ENCODE measurements at places on chromosomes 4 and X.
A peak's percentile ranks its signal among the peaks of the same experiment; 100 is the strongest.

DNA sequence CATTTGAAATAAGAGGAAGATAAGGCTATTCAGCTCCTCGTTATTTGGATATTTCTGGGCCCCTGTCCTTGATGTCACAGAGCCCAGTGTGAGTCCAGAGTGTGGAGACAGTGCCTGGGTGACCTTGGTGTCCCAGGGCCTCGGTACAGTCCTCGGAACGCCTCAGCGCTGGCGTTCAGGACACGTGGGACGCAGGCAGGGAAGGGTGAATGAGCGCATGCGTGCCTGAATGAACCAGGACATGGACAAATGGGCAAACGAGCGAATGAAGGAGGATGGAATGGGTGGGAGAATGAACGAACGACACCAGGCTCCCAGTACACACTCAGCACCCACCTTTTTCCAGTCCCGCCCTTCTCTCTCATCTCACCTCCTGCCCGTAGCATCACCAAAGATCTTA, 44.2 kb downstream of the EVC start:
- DNase-seq: no peak

GRCh38 chr4:148118633-148119032, 323.6 kb downstream of the NR3C2 start:
- no peak for DNase-seq

GRCh38 chrX:23792861-23793553, 10.0 kb downstream of the SAT1 start:
- DNase-seq: no peak

DNA sequence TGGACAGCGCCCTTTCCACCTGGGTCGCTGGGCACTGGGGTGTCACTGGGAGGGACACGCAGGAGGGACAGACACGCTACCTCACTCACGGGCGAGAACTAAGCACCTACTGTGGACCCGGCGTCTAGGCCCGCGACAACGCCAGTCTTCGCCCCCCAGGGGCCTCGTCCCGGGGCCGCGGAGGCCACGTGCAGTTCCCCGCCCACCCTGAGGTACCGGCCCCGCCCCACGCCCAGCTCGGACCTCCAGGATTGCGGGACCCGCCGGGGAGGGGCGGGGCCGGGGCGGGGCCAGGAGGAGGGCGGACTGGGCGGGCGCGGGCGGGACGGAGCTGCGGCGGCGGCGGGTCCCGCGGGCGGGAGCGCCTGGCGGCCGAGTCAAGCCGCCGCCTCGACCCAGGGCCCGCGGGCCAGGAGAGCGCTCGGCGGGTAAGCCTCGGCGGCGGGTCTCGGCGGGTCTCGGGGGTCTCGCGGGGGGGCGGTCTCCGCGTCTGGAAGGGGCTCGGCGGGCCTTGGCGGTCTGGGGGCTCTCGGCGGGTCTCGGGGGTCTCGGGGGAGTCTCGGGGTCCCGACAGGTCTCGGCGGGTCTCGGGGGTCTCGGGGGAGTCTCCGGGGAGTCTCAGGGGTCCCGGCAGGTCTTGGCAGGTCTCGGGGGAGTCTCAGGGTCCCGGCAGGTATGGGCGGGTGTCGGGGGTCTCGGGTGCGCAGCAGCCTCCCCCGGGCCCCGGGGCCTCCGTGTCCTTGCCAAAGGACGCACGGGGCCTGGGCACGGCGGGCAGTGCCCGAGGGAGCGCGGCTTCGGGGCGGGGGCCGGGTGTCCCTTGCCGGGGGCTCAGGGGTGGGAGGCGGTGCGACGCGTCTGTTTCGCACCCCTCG, at the start of gene SH3BP2:
Gene SH3BP2, plus strand, starts transcription at position 375 of the 875 bp plus-strand sequence. CDS start 27,533 bp downstream, outside the sequence.
- peak; percentile 29 for DNase-seq

- DNase-seq: no peak
These were observed 166.2 kb downstream of the WDFY3 start for GRCh38 chr4:84800256-84800655.

DNA sequence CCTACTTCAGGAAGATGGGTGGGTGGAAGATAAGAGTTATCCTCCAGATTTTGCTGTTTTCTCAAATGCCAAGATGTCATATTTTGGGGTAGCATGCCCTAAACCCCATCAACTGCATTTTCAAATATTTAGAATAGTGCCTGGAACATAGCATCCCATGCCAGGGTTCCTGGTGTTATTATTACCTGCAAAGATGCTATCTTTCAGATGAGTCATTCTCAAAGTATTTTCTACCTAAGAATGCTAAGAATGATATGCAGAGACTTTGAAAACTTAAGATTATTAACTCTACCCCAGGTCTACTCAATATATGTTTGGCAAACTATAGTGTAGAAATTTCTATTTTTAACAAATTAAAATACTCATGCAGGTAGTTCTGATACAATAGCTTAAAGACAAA, 934.3 kb upstream of the SLIT2 start:
- no peak for DNase-seq

DNA sequence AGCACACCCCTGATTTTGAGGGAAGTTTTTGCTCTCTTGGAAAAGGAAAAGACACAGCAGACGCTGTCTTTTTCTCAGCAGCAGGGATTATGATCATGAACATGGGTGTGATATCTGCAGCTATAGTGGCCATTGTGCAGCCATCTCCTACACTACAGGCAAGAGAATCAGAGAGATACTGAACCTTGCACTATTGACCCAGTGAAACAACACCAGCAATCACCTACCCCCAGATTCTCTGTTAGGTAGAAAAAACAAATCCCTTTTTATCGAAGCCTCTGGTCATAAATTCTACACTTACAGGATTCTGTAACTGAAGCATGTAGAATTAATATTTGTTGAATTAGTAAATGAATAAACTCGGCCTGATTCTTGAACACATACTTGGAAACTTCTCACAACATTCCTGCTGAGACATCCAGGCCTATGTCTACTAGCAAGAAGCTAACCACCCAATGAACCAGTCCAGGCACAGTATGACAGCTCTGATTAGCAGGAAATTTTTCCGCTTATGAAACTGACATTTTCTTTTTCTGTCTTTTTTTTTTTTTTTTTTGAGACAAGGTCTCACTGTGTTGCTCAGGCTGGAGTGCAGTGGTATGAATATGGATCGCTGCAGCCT, 5.0 kb upstream of the AFAP1 start:
- DNase-seq: no peak

GRCh38 chr4:130608121-130608520, 1512.2 kb downstream of the C4orf33 start:
- DNase-seq: no peak

Measured in hematopoietic multipotent progenitor cell treated with erythropoietin and hydrocortisone succinate and interleukin-3 and kit ligand, for 17 days (in vitro differentiated cells).